ENCODE measurements at places on chromosomes 5 and 9. TPM values are rescaled to one million over a fixed set of nuclear protein-coding genes. Genes with fewer than 3 reads are reported as not detected.

SLC31A2 gene
- 8.3 TPM for total RNA-seq

DNA sequence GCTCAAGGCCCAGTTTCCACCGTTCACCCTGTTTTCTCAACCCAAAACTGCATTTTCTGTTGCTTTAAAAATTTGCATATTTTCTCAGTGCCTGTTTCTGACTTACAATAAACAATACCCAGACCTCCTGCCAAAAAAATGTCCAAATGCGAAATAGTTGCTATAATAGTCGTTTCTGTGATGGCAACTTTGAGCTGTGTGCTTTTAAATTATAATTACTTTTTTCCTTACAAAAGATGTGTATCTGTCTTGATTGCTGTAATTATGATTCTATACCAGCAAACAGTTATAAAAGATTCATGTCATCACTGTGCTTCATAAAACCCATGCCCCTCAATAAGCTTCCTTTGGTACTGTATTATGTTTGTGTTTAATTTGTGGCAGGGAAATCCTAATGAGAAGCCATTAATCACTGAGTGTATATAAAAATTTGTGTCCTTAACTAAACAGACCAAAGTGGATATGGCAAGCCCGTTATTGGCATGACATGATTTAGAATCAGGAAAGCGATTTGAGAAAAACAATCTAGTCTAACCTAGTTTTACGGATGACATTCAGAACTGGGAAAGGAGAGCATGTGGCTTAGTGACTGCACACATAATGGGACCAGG lies 5.4 kb upstream of the SLC1A3 start:
- DNase-seq: no peak

SPDL1 gene
- 40.7 TPM for total RNA-seq

GRCh38 chr9:93587651-93588347 lies 11.4 kb downstream of the PHF2 start:
- DNase-seq: no peak

GRCh38 chr9:95305770-95306492 lies 11.6 kb downstream of the FANCC start:
- no peak for DNase-seq

SH3PXD2B gene
- total RNA-seq: 6.4 TPM
